Central memory CD4-positive, alpha-beta T cell (primary cell): ENCODE measurements at places on chromosomes 2 and 18.

DNA sequence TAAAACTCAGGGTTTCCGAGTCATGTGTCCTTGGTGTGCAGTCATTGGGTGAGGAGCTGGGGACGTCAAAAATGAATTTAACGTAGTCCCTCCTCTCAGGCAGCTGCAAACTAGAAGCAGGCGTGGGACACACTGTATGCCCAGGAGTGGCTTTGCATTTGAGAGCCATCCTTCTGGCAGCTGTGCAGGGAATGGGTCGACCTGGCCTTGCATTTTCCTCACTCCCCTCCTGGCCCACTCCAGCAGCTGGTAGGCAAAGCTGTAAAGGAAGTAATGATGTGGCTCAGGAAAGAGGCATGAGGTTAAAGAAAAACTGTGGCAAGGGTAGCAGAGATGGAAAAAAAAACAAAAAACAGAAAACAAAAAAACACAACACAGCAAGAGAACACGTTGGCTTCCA lies 46.5 kb downstream of the RNF144A start:
- DNase-seq = no peak

DNA sequence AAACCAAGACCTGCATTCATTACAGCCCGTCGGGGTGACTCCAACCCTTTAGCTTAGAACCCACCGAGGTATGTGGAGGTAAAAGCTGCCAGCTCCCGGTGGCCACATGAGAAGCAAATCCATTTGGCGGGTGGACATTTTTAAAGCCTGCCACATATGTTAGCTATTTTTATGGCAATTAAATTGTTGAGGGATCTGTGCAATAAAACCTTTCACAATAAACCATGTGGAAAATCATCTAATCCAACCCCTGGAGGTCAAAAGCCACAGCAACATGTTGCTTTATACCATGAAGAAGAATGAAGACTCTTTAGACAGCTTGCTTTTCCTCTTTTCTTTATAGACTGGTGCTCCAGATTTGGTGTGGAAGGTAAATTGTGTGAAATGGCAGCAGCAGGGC lies 176.3 kb downstream of the AGPS start:
- no peak for DNase-seq

DNA sequence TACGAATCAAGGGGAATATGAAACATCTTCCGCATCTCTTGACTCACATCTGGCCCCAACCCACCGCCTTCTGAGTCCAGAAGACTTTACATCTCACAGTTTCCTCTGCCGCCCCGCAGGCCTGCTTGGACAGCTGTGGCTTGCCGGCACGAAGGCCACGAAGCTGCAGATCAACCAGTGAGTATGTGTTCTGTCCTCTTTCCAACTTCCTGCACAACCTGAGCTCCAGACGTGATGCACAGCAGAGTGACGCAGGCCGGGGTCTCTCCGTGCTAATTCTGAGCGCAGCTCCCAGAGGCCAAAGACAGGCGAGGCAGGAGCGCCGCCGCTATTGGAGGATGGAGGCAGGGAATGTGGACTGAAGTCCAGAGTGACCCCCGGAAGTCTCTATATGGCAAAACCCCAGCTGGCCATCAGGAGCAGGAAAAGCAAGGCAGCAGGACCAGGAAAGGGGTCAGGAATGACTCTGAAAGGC lies 93.5 kb downstream of the ZCCHC2 start:
- DNase-seq = no peak

- DNase-seq = no peak
Observed at GRCh38 chr2:150878356-150878755, 383.3 kb downstream of the RBM43 start.

DNA sequence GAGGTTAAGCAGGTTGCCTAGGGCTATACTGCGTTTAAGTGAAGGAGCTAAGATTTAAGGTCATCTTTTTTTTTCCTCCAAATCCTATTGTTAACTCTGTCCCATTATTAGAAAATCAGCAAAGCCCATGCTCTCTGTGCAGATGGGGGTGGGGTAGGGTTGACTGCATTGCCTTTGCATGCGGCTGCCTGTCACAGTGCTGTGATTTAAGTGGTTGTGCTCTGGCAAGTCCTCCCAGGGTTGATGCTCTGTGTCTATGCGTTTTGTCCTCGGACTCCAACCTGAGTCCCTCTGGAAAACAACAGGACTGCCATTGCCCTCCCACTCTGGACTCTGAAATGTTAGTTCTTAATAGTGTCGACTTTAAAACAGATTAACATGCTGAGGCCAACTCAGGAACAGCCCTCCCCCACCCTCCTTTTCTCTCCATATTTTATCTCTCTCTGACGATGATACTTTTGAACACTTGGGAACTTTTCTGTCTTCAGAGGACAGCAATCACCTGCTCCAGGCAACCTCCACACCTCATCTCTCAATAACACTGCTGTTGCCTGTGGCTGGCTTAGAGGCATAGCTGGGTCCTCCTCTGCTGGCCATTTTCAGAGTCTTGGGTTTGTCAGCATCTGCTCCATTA lies 5.8 kb downstream of the FHOD3 start:
- DNase-seq = no peak

DNA sequence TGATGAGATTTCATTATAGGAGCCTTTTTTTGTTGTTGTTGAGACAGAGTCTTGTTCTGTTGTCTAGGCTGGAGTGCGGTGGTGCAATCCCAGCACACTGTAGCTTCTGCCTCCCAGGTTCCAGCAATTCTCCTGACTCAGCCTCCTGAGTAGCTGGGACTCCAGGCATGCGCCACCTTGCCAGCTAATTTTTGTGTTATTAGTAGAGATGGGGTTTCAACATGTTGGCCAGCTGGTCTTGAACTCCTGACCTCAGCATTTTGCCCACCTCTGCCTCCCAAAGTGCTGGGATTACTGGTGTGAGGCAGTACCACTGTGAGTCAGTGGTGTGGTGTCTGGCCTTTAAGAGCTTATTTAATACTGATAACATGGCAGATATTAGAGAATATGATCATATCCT lies 60.1 kb downstream of the MOB4 start:
- no peak for DNase-seq

DNA sequence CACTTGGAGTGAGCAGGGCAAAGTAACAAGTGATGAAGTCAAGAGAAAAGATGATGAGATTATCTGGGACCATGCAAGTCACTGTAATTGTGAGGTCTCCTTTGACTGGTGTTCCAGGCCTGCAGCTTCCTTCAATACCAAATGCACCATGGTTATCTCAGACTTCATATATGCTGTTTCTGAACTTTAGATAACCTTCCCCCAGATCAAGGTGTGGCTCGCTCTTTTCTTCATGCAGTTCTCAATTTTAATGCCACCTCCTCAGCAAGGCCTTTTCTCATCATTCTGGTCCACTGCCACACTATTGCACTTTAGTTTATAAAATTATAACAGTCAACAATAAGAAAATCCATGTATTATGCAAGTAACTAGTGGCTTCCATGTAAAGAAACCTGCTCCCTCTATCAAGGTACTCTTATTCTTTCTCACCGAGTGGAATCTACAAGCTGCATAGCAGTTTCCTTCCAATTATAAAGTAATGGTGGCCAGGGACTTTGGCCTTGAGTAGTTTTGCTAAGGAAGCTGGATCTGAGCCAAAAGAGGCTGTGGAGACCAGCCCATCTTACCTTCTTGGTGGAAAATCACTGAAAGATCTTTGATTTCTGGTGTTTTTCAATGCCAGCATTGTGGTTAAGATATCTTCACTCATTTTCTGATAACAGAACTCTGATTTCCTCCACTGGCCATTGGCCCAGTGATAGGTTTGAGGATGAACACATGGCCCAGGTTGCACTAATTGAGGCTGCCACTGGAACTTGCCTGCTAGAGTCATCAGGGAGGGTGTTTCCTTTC lies 113.6 kb downstream of the KCNE4 start:
- no peak for DNase-seq

DNA sequence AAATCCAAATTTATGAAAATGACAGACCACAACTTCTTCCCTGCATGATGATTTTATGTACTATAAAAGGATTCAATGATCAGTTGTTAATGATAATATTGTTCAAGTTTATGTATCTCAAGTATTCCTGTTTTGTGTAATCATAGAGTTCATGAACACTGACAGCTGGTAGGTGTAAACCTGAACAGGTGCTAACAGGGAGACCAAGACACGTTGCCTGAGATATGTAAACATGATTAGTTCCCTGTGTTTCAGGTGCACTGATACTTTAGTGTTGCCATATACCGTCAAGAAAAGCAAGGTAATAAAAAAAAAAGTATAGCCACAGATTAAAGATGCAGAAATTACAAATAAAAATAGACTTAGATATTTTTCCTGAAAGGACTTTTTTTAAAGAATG lies 131.8 kb downstream of the BAZ2B start:
- no peak for DNase-seq

GRCh38 chr2:239146741-239147181 lies 254.1 kb downstream of the HDAC4 start:
- no peak for DNase-seq

- DNase-seq = no peak
Observed at GRCh38 chr2:70111752-70112591, 24.7 kb downstream of the PCBP1 start.

- DNase-seq = no peak
Observed at GRCh38 chr2:130371723-130372054, 15.8 kb downstream of the PTPN18 start.

GRCh38 chr2:96869281-96869821 lies 529 bp downstream of the SEMA4C start:
- no peak for DNase-seq

- DNase-seq = no peak
Observed at GRCh38 chr2:20656561-20656960, 5.7 kb upstream of the HS1BP3 start.

DNA sequence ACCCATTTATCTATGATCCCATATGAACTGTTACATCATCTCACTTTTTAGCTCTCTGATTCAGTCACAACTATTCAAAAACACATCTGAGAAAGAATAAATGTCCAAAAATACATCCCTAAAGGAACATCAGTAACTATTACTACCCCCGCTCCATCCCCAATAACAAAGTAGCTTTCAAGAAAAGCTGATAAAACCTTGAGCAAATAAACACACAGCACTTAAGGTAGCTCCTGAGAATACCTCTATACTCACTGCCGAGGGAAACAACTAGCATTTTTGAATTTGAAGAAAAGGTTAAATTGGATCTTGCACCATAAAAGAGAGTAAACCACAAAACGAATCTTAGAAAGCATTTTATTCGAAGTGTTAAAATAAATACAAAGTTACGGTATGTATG lies 63.4 kb downstream of the PMAIP1 start:
- no peak for DNase-seq

GRCh38 chr2:237978058-237978712 lies 11.4 kb downstream of the UBE2F start:
- DNase-seq = no peak

GRCh38 chr2:171325886-171326585 lies 107.8 kb downstream of the METTL8 start:
- peak; percentile 62 for DNase-seq

GRCh38 chr18:45004546-45005080 lies 323.9 kb downstream of the SETBP1 start:
- no peak for DNase-seq

GRCh38 chr2:73295751-73296400 lies 2.5 kb upstream of the EGR4 start:
- no peak for DNase-seq

DNA sequence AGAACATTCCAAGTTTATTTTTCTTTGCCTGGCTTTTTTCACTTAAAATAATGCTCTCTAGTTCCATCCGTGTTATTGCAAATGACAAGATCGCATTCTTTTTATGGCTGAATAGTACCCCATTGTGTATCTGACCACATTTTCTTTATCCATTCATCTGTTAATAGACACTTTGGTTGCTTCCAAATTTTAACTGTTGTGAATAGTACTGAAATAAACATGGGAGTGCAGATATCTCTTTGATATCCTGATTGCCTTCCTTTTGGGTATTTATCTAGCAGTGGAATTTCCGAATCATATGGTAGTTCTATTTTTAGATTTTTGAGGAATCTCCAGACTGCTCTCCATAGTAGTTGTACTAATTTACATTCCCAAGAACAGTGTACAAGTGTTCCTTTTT lies 230.5 kb downstream of the FIGN start:
- DNase-seq = no peak

DNA sequence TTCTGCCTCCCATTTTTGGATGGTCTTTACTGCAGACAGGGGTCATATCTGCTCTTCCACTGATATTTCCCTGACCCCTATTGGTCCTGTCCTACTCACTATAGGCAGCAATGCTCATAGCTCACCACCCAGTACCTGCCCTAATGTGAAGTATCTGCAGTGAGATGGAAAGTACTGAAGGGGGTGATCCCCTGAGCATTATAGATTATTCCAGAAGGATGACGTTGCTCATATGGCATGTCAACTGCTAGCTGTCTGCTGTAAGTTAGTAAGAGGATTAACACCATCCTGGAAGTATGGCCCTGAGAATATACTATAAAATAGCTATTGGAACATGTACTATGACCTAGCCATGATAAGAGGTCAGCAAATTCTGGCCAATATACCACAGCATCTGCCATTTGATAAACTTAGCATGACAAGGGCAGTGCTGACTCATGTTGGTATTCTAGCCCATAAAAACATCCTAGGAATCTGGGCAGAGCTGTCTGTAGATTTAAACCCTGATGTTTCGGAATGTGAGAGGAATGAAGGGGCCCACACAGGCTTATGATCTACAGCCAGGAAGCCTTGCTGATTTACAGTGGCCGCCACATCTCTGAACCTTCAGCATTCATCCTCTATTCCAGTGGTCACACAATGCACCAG lies 451.4 kb downstream of the TNS1 start:
- DNase-seq = no peak

DNA sequence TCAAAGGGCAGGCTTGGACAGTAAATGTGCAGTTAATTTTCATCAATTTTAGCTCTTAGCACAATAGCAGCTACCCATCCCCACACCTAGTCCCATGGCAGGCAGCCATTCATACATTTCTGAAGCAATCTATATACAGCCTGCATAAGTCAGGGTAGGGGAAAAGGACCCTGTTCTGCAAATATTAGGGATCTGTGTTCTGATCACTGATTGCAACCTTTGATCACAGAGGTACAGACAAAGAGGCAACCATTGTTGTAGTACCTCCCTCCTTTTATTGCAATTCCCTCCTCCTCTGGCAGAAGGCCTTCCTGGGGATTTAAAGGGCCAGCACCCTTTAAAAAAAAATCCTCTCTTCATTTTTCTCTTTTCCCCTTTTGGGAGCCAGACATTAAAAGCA lies 58.3 kb downstream of the KANSL1L start:
- no peak for DNase-seq

- DNase-seq = no peak
Observed at GRCh38 chr2:20108655-20109396, 57.4 kb upstream of the LAPTM4A start.

- DNase-seq = no peak
Observed at GRCh38 chr2:186675380-186675779, 18.5 kb upstream of the FAM171B start.

DNA sequence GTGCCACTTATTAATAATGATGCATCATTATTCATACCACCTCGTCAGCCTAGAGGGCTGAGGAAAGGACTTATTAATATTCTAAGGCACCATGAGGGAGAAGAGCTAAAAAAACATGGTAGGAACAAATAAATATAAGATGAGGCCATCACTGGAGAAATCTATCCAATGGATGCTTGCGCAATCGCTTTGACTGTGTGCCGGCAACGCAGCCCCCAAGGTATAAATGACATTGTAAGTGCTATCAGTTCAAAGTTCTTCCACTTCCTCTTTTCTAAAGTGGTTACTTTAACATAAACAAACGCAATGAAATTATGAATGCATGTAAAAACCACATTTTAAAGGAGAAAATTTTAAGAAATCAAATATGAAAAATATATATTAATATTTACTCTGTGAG lies 164.6 kb downstream of the EIPR1 start:
- no peak for DNase-seq

- no peak for DNase-seq
Observed at GRCh38 chr2:28652217-28652616, 99.4 kb upstream of the PPP1CB start.

- no peak for DNase-seq
Observed at GRCh38 chr18:63591725-63592124, 4.6 kb downstream of the SERPINB13 start.

- DNase-seq = no peak
Observed at GRCh38 chr2:131033786-131034121, 59.5 kb downstream of the FAM168B start.
